NCI-H187 (cell line): ENCODE measurements at places on chromosomes 7 and 10.

DNA sequence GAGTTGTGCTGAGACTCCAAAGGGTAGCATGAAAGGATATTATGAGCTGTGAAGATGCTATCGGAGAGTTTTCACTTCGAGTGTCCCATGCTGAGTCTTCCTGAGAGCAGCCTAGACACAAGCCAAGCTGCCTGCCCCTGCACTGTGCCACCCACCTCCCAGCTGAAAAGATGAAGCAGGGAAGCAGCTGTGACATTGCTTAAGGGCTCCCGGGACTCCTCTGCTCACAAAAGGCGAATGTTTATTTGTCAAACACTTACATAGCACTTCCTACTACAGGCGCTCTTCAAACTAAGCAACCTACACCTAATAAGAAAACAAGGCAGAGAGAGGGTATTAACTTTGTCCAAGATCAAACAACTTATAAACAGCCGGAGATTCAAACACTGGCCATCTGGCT lies 95.6 kb downstream of the OSBPL3 start:
- no peak for DNase-seq

DNA sequence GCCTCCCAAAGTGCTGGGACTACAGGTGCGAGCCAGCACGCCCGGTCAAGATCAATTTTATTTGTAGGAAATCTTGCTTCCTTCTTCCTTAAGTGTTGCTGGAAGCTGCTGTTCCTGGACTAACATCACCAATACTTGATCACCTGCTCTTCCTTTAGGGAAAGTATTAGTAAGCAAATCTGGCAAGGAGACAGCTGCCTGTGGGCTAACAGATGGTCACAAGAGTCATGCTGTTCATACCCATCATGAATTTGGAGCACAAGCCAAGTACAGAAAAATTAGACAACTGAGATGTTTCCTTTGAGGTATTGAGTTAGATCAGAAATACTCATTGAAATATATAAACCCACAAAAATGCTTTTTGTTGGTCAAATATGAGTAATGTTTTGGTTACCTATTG lies 27.9 kb downstream of the BAIAP2L1 start:
- no peak for DNase-seq

- no peak for DNase-seq
Measured at GRCh38 chr7:20791538-20792434, 5.1 kb upstream of the SP8 start.

DNA sequence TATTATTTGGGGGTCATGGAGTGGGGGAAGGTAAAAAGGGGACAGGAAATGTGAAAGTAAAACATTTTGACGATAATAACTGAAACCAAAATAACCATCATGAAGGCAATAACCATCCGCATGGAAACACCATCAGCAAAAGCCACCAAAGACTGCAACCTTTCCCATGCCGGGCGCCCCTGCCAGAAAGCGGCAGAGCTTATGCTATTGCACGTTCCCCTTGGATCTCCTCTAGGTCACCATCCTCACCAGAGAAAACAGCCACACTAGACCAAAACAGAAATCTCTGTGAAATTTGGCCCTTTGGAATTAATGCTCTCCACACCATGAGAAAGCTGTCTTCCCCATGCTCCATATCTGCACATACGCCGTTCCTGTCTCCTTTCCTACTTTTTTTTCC lies 31.1 kb downstream of the DRGX start:
- no peak for DNase-seq

GRCh38 chr10:132826524-132827422 lies 40.8 kb upstream of the NKX6-2 start:
- no peak for DNase-seq

GRCh38 chr7:51802718-51803117 lies 486.1 kb upstream of the COBL start:
- no peak for DNase-seq

- no peak for DNase-seq
Measured at GRCh38 chr10:3584926-3585784, 199.9 kb downstream of the KLF6 start.
